ENCODE measurements at places on chromosomes 11 and 22.

DNA sequence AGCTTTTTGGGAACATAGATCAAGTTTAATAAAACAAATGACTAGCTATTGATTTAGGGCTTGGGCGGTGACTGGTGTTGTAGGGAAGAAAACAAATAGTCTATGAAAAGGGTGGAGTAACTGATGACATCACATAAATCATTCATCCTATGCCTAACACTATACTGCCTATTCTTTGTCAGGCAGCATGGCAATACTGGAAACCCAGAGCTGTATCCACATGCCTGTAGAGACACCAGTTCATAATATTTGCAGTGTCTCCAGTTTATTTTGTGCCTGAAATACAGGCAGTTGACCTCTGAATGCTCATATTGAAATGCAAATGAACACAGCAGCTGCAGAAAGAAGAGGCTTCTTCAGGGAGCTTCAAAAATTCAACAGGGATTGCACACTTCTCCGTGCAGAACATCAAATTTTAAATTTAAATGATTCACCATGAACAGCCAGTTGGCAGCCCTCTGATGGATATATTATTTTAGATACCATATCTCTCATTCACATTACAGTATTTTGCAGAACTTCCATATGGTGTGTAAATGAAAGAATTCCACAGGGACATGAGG is 283.1 kb upstream of the CTSC start:
- DNase-seq: no peak

DNA sequence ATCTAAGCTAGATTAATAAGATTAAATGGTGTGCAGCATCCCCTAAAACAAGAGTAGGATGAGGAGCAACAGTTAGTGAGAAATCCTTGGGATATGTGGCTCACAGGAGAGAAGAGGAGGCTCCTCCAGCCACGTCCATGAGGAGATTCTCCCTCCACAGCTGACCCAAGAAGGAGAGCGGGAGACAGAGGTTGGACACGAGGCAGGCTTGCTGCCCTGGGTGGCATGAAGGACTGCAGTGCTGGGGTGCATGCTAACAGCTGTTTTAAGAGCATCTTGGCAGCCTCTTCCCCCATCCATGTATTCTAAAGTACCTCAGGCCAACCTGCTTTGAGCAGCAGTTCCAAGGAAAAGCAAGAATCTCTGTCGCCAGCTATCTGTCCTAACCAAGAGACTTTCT is 284.4 kb upstream of the B3GAT1 start:
- no peak for DNase-seq

DNA sequence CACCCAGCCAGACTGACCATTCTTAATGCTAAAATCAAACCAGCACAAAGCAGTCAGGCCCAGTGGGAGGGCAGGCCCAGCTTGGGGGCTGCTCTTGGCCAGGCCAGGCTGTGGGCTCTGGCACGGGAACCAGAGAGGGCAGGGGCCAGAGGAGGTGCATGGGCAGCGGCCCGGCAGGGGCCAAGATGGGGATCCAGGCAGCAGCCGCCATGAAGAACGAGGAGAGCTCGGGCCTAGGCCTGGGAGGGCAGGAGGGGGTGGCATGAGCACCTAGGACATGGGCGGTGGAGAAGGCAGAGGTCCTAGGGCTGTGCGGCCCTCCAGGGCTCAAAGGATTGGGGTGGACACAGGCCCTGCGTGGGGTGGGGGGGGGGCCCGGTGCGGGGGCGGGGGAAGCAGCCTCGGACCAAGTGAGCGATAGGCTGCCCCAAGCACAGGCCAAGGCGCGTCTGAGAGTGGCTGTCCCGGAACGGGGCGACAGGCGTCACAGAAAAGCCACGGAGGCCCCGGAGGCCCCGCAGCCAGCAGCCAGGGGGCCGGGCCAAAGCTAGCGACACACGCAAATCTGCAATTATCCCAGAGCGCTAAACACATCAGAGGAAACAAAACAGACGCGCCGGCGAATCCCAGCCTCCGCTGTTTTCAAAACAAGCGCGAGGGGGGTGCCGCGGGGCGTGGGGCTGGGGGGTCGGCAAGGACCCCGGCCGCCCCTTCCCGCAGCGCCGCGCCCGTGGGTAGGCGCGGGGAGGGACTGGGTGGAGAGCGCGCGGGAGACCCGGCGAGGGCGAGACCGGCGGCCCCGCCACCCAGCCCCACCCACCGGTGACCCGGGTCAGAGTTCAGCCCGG is 8.3 kb downstream of the PLXNB2 start:
- no peak for DNase-seq

- DNase-seq: no peak
Observed at GRCh38 chr11:107041088-107041444, 22.8 kb upstream of the GUCY1A2 start.

DNA sequence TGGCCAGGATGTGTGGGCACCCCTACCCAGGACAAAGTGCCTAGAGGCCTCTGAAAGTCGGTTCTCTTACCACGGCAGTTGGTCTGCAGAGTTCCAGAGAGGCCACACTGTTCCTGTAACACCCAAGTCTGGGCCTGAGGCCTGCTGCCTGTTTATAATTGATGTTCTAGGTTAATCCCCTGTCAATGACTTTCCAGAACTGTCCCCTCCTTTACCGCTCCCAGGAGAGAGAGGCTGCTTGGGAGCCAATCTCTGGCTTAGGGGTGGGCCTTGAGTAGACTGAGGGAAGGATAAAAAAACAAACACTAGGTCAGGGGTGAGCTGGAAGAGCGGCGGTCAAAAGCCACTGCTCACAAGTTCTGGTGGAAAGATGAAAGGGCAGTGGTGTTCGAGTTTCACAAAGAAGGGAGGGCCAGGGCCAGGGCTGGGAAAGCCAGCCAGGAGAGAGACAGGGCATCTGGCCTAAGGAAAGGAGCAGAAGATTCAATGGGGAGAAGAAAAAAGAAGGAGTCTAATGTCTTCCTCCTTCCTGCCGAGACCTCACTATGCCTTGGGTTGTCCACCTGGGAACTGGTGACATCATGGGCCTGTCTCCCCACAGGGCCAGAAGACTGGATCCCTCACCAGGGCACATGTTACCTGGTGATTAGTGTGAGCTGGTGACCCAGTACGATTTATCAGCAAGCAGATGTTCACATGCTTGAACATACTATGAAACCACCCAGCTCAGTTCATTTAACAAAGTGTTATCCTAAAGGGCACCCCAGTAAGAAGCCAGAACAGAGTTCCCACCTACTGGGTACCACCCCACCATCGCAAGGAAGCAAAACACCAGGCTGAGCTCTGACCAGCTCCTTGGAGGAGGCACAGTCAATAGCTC is 50.2 kb downstream of the PC start:
- no peak for DNase-seq

All from stimulated activated CD4-positive, alpha-beta T cell treated with anti-CD3 and anti-CD28 coated beads, TNF-alpha, amount 100 ng/mL, for 1 hour (primary cell).